ENCODE measurements at places on chromosomes 6 and 20.

- no peak for DNase-seq
These were observed 74.7 kb downstream of the LAMA4 start for GRCh38 chr6:112179631-112180030.

GRCh38 chr6:7938562-7939183, 28.1 kb upstream of the TXNDC5 start:
- DNase-seq = no peak

GRCh38 chr6:35786810-35787209, 6.0 kb downstream of the CLPSL1 start:
- no peak for DNase-seq

- peak; percentile 89 for DNase-seq
These were observed 46.2 kb upstream of the EEF1A1 start for GRCh38 chr6:73566954-73567591.

- DNase-seq = peak; percentile 22
These were observed 10.7 kb downstream of the PKIB start for GRCh38 chr6:122620902-122621301.

- no peak for DNase-seq
These were observed 5.9 kb upstream of the SULF2 start for GRCh38 chr20:47791084-47791599.

DNA sequence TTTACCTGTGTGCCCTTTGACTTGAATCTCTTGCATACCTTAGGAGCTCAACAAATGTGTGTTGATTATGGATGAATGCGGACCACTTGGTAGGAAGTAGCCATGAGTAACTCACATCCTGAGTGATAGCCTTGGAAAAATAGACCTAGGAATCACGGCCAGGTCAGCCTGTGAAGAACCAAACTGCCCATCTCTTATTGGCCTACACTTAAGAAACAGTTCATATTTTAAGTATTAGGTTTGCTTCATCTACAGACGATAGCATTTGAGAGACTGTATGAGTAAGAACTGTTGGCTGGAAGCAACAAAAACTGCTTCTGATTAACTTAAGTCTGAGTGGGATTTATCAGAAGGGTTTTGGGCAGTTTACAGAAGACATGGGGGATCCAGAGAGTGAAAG, 320.1 kb upstream of the PRND start:
- no peak for DNase-seq

DNA sequence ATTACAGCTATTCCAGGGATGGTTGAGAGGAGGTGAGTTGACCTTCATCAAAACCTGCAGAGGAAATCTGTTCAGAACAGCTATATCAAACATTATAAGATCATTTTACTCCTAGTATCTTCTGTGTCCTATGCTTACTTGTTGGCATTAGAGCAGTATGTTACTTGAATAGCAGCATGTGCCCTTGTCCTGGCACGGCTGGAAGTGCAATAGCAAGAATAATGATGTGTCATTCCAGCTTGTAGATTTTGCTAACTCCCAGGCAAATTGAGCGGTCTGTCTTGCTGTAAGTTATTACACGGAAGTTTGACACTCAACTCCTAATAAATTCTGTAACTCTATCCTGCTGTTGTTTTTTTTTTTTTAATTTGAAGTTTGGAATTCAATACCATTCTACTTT, 385.5 kb downstream of the TENT5A start:
- no peak for DNase-seq

- no peak for DNase-seq
These were observed 27.1 kb upstream of the ELOVL5 start for GRCh38 chr6:53375847-53376246.

- DNase-seq = no peak
These were observed 71.5 kb downstream of the SLC23A2 start for GRCh38 chr20:4929686-4930397.

GRCh38 chr6:30264743-30265142, 51.5 kb upstream of the TRIM26 start:
- DNase-seq = no peak

GRCh38 chr20:9330151-9330550, 184.2 kb upstream of the LAMP5 start:
- peak; percentile 80 for DNase-seq

DNA sequence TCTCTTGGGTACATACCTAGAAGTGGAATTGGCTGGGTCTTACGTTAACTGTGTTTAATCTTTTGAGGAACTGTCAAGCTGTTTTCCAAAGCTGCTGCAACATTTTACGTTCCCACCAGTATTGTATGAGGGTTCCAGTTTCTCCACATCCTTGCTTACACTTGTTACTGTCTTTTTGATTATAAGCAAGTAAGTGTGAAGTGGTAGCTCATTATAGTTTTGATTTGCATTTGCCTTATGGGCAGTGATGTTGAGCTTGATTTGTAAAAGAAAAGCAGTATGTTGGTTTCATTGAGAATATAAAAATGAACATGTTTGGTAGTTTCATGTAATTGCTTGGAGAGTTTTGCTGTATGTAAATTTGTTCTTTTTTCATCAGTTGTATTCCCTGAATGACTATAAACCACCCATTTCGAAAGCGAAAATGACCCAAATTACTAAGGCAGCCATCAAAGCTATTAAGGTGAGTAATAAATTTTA, 40.4 kb downstream of the SCAF8 start:
- DNase-seq = no peak

DNA sequence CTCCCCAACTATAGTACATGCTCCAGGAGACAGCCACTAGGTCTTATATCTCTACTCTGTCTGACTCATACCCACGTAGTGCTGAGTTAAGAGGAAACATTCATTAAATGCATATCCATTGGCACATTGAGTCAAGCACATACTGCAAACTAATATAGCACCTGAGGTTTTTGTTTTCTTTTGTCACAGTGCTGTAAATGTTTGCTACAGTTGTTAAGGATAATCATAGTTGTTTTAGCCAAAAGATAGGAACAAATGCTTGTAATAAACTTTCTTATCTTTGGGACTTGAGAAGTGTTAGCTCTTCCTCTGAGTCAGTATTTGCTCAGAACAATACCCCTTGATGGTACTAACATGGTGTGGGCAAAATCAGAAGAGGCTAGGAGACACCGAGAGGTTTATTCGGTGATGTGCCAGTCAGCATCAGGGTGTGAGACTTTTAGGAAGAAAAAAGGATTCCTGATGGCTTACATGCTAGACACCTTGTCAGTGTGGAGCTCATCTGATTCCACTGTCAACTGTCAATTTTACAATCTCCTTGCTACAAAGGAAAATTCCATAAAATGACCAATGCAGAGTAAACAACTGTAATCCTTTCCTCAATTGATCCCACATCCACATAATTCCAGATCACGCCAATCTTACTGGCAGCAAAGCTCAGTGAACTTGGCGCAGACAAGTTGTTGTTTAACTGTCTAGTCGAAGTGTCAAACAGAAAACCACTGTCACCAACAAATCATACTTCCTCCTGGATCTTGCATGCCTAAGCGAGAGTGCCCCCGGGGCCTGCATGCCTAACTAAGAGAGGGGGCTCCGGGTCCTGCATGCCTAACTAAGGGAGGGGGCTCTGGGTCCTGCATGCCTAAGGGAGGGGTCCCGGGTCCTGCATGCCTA, 36.1 kb downstream of the ELOVL2 start:
- DNase-seq = peak; percentile 35

- DNase-seq = peak; percentile 55
These were observed 32.4 kb upstream of the FAM184A start for GRCh38 chr6:119110601-119111548.

- no peak for DNase-seq
These were observed 32.3 kb upstream of the PLEKHG1 start for GRCh38 chr6:150567380-150567779.

GRCh38 chr6:166143011-166143410, 24.6 kb downstream of the TBXT start:
- DNase-seq = no peak

- DNase-seq = peak; percentile 1
These were observed 56.4 kb upstream of the DUSP22 start for GRCh38 chr6:235763-236360.

DNA sequence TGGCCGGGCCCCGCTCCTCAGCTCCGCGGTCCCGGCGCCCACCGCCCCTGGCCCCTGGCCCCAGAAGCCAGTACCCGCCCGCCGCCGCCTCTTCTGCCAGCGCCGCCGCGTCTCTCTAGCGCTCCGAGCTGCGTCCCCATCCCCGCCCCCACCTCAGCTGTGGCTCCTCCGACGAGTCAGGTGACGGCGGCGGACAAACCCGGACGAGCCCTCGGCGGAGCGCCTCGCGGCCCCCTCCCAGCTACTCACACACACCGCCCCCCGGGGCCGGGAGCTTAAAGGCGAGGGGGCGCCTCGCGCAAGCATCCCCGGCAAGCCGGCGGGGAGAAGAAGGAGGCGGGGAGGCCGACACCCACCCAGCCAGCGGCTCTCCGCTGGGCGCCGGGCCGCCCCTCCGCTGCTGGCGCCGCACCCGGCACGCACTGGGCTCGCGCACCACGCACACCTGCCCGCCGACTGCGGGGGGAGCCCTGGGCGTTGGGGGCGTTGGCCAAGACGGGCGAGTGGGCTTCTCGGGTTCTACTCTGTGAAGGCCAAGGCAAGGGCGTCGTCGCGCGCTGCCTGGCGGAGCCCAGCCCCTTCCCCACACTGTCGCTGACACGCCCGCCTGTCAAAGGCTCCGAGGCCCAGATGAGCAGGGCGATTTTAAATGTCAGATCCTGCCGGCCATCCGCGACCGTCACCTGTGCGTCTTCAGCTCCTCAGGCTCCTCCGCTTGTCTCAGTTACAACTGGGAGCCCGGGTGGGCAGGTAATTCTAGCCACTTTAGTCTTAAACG, at the start of gene SNAP91:
SNAP91 (minus strand) TSS at position 132 of the 778 bp plus-strand sequence. CDS start 1,174 bp downstream, outside the sequence.
- DNase-seq = no peak

DNA sequence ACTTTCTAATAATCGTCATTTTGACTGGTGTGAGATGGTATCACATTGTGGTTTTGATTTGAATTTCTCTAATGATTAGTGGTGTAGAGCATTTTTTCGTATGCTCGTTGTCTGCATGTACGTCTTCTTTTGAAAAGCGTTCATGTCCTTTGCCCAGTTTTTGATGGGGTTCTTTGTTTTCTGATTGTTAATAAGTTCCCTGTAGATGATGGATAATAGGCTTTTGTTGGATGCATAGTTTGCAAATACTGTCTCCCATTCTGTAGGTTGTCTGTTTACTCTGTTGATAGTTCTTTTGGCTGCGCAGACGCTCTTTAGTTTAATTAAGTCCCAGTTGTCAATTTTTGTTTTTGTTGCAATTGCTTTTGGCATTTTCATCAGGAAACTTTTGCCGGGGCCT, 32.3 kb upstream of the XRN2 start:
- DNase-seq = no peak

DNA sequence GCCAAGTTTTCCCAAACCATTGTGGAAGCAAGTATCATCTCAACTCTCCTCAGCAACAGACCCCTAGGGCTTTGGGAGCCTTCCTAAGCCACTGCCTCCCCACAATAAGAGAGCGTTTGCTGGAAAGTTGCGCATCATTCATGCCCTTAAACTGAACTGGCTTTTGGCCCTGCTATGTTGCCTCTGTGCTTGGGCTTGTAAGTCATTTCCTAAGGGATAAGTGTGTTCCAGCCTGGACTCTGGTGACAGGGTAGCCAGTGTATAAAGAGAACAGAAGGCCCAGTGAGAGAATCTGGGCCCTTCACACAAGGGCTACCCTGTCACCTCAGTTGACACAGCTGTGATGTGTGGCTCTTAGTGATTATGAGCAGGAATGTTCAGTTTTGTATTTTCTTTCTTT, 77.8 kb downstream of the COL9A1 start:
- DNase-seq = no peak

DNA sequence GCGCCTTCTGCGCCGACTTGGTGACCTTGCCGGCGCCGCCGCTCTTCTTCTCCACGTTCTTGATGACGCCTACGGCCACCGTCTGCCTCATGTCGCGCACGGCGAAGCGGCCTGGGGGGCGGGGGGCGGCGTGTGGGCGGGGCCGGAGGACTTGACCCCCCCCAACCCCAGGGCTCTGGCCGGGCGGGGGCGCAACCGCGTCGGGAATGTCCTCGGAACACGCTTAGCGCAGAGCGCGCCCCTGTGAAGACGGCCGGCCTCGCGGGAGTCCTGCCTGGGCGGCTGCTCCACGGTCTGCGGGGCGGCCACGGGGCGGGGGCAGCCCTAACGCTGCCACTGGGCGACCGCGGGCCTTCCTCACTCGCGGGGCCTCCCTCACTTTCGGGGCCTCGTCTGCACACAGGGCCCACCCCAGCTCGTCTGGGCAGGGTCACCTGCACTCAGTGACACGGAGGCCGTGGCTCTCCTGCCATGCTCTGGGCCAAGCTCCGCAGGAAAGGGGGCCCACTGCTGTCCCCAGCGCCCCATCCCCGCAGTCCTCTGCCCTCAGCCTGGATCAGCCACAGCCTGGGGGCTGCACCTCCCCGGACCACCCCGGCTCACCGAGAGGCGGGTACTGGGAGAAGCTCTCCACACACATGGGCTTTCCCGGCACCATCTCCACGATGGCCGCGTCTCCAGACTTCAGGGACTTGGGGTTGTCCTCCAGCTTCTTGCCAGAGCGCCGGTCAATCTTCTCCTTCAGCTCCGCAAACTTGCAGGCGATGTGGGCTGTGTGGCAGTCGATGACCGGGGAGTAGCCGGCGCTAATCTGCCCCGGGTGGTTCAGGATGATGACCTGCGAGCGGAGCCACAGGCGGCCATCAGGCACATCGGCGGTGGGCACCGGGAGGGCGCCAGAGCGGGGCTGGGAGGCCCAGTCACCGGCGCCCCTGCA, 10.3 kb downstream of the EEF1A2 start:
- no peak for DNase-seq

GRCh38 chr6:95601133-95601532, 23.8 kb downstream of the MANEA start:
- DNase-seq = no peak

GRCh38 chr6:152118678-152119077, 311.2 kb downstream of the ESR1 start:
- DNase-seq = no peak

- DNase-seq = no peak
These were observed 158.0 kb downstream of the UTRN start for GRCh38 chr6:144443157-144443556.

DNA sequence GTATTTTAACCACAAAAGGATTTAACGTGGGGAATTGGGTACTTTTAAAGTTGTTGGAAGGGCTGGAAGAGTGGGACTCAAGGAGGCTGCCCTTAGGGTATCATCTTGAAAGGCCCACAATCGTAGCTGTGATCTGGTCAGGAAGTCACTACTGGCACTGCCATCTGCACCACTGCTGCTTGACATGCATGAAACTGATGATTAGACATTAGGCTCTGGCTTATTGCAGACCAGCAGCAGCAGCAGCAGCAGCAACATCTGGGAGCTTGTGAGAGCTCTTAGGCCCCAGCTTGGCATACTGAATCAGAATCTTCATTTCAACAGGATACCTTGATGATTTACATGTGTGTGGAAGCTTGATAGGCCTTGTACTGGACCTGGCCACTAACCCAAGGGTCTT, 68.6 kb downstream of the PHF20 start:
- no peak for DNase-seq

- no peak for DNase-seq
These were observed 109.4 kb downstream of the GRM4 start for GRCh38 chr6:34036357-34037069.

DNA sequence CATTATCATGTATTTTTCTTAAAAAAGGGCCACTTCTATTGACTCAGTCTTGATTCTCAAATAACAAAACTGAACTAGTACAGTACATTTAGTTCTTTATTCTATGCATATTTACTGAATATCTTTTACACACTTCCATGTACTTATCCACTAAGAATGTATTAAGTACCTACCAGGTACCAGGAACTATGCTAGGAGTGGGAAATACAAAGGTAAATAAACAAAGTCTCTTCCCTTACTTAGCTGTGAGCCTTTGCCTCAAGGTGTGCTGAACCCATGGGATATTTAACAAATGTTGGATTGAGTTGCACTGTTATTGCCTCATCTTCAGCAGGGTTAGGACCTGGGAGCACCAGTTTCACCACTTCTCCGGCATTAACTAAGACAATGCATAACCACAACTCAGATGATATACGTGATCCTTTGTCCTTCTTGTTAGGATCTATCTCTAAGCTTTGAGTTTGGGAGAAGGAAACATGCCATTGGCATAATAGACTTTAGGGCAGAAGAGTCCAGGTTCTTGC, 533.9 kb downstream of the TFAP2B start:
- no peak for DNase-seq

Data from LoVo (cell line).